ENCODE measurements at places on chromosomes 11 and 22.

DNA sequence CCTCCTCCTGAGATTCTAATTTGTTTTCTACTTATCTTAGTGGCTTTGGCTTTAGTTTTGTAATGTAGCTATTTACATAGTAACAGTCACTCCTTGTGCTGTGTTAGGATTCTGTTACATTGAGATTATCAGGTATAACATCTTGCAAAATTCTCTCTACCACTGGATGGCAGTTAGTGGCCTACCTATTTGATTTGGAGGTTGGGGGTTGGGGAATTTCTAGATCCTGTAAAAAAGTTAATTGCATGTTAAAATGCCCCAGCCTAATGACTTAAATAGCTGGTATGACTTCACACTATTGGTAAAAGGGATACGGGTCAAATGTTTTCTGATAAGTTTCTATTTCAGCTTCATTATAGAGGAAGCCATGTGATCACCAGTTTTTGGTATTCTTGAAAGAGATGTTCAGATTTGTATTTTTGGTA lies 2.8 kb downstream of the GRK3 start:
- no peak for DNase-seq

DNA sequence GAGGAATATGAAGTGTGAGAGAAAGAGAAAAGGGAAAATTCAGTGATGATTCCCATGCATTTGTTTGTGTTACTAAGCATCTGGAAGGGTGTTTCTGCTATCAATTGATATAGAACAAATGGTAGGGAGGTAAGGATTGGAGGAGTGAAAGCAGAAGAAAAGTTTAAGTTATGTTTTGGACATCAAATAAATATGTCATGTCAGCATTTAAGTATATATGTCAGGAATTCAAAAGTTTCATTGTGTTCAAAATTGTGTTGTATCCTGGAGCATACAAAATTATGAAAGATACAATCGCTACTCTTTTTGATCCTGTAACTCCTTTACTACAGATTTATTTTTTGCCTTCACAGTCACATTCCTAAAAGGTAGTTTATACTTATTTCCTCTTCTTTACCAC lies 885.8 kb downstream of the KCNA4 start:
- no peak for DNase-seq

DNA sequence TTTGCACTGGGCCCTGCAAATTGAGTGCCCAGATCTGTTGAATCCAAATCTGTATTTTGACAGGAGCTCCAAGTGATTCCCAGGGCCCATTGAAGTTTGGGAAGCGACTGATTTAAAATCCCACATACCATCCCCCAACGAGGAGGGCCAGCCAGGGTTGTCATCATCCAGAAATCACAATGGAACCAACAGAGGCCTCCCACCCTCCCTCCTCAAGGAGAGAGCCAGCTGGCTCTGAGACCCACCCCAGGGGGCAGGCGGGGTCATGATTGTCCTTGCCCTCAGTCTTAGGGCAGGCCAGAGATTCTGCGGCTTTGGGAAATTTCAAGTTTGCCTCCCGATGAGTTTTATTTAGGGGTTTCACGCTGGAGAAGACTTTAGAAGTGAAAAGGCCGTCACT lies 358.2 kb downstream of the MN1 start:
- DNase-seq: no peak

GRCh38 chr22:22182990-22183264 lies 61.7 kb upstream of the VPREB1 start:
- DNase-seq: no peak

DNA sequence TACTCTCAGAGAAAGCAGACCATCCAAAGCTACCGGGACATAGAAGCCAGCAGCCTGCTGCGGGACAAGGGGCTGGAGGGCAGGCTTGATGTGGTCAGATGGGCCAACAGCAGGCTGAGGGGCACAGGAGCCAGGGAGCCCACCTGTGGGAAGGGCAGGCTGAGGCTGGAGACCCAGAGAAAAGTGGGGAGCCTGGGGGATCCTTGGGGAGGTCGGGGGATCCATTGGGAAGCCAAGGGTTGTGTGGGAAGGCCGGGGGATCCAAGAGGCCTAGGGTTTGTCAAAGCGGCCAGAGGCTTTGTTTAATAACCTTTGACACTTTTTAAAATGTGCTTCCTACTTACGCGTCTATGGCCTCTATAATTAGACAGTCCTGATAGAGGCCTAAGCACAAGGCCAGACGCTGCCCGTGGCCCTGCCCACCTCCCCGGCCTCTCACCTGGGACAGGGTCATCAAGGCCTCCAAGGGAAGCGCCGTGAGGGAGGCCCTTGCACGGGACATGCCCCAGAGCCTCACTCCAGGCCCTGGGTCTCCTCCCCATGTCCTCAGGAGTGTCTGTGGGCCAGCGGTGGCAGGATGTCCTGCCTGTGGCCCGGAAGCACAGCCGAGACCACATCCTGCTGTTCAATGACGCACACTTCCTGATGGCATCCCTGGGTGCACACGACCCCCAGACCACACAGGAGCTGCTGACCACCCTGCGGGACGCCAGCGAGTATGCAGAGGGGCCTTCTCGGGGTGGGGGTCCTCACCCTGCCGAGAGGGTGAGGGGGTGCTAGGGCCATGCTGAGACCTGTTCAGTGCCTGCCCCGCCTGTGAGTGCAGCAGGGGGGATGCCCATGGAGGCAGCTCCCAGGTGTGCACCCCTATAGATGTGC lies 8.6 kb upstream of the GTSE1 start:
- DNase-seq: no peak

DNA sequence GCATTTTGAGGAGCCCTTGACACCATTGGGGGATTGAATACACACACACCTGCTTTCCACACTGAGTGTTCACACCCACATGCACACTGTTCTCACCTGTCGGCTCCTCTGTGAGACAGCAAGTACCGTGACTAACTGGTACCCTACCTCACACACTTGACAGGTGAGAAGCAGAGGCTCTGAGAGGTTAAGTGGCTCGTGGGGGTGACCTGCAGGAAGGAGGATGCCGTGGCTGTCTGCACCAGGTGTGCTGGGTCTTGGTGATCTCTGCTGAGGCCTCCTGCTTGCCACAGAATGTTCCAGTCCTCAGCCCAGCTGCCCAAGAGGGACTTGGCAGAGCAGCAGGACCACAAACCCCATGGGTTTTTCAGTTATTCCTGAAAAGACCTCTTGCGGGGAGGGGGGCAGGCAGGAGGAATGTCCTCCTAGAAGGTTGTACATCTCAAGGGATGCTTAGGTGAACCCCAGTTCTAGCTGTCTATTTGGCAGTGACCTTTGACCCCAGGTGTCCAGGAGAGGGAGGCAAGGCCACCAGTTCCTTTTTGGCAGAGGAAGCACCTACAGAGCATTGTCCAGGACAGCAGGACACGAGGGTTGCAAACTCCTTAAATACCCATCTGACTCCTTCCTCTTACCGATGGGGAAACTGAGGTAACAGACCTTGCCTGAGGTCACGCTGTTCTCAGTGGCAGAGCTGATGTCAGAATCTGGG lies 66.0 kb downstream of the SHISAL1 start:
- DNase-seq: no peak

DNA sequence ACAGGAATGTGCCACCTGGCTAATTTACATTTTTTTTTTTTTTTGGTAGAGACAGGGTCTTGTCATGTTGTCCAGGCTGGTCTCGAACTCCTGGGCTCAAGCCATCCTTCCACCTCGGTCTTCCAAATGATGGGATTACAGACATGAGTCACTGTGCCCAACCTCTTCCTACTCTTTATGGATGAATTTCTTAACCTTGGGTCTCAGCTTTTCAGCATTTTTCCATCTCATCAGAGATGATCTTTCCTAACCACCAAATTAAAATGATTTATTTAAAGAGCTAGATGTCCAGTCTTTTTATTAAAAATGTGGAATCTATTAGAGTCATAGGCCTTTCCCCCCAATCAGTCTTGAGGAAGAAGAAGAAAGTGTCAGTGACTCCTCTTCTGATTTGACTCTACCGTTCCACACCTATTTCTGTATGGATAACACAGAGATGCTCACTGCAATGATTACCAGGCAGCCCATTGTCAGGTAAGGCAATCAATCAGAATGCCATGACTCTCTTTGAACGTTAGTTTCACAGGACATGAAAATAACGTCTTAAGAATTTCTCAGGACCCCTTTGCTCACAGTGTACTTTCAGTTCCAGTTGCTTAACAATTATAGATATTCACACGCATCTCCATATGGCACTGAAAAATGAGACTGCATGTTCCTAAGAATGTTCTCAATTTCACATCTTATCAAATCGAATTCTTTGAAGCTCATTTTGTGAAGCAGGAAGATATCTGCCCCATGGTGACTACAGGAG lies 51.0 kb downstream of the MIAT start:
- DNase-seq: no peak

DNA sequence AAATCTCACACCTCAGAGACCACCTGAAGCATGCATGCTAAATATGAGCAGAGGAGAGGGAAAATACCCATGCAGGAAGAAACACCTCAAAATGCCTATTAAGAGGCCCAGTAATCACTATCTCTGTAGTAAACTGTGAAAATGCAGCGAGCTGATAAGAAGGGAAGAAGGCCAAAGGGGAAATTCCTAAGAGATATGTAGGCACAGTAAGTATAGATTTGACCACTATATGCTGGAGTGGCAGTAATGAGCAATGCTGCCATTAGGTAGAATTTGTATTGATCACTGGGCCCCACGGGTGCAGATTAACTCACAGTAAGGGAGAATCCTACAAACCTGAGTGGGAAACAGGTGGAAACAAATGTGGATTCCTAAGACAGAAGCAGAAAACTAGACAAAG lies 1813.1 kb upstream of the RAG2 start:
- DNase-seq: no peak

- no peak for DNase-seq
These were observed 1.0 kb downstream of the PGGHG start for GRCh38 chr11:289712-290620.

Measured in stimulated activated CD8-positive, alpha-beta memory T cell treated with anti-CD3 and anti-CD28 coated beads, Interleukin-4, amount 100 ng/mL, for 1 hour (primary cell).